Fibroblast of villous mesenchyme (primary cell): ENCODE measurements at places on chromosomes 1 and 21.

DNA sequence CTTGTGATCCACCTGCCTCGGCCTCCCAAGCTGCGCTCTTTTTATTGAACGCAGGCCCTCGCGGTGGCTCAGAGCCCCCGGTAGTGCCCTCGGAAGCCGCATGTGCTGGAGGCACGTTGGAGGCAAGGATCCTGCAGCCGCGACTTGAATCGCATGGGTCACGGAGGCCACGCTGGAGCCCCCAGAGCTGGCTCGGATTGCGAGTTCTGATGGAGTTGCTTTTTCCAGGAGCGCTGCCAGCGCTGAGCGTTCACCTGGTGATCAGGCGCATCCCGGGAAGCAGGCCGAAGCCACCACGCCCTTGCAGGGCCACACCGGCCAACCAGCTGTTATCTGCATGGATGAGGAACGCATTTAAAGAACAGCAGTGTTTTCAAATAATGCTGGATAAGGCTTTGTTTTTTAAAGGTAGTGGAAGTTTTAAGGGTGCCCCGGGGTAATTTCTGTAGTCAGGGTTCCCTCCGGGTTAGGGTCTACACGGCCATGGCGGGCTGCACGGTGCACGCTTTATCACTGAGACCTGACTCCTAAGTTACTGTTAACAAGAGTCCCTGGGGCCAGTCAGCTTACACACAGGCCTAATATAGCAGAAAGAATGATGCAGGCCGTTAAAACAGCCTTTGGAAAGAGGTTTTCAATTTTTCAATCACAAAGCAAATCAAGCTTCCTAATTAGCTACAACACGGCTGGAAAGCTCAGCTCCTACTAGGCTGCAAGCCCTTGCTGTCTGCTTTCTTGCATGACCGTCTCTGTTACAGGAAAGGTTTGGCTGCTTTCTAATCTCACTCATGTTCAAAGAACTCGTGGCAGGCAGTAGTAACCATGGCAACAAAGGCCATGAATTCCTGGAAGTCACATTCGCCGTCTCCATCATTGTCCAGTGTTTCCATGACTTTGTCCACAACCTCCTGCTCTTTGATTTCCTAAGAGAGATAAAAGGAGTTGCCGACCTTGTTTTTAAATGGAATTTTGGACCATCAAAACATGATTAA lies 6.0 kb downstream of the S100B start:
- DNase-seq, result peak; percentile 81

DNA sequence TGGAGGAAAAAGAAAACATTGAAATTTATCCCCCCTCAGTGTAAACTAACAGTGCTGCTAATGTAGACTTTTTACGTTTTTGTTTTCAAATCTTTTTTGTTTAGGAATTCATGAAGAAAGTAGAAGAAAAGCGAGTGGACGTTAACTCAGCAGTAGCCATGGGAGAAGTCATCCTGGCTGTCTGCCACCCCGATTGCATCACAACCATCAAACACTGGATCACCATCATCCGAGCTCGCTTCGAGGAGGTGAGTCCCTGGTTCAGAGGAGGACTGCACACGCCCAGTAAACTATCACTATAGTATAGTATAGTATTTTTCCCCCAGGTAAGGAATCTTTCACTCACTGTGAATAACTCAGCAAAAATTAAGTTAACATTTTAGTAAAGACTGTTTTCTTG lies 37.8 kb upstream of the BMP8A start:
- DNase-seq, result peak; percentile 85

DNA sequence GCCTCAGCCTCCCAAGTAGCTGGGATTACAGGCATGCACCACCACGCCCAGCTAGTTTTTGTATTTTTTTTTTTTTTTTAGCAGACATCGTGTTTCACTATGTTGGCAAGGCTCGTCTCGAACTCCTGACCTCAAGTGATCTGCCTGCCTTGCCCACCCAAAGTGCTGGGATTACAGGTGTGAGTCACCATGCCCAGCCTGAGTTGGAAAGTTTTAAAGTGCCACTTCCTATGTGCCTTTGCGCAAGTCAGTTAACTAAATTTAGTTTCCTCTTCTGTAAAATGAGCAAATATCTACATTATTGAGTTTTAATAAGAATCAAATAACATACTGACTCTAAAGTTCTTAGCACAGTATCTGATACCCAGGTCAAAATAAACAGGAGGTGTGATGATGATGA lies 12.4 kb downstream of the SLC19A2 start:
- no peak for DNase-seq

- peak; percentile 67 for DNase-seq
These were observed 57.5 kb downstream of the KIAA0319L start for GRCh38 chr1:35499652-35500176.

DNA sequence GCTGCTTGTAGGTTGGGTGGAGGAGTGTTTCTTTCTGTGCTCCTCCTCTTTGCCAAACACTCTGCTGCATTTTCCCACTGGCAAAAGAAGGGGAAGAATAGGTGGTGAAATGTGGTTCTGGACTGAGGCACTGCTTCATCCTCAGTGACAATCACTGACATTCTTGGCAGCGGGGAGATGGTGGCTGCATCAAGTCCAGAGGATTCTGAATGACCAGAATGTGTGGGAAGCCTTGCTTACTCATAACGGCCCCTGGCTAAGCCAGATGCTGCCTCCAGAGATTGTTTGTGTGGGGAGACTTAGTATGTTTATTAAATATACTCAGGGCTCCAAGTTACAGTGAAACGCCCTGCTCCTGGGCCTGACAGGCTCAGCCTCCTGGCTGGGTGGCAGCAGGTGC lies 160.3 kb downstream of the CACNA1E start:
- no peak for DNase-seq

DNA sequence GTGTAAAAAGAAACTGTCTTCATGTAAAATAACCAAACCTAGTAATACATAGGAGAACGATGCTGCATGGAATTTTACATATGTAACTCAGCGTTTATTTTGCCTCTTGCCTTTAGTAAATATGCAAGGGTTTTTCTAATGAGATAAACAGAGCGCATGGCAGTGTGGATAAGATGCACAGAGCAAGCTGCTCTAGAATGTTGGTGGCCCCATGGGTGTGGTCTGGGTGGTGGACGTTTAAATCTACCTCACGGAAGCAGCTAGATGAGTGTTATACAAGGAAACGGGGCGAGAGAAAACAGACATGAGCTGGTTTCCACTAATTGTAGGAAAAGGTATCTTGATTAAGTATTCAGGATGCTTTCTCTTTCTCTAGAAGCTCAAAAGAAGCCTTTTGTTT lies 205.9 kb downstream of the DSCAM start:
- DNase-seq, result no peak

- no peak for DNase-seq
These were observed 51.1 kb downstream of the KCNH1 start for GRCh38 chr1:211082824-211083223.

DNA sequence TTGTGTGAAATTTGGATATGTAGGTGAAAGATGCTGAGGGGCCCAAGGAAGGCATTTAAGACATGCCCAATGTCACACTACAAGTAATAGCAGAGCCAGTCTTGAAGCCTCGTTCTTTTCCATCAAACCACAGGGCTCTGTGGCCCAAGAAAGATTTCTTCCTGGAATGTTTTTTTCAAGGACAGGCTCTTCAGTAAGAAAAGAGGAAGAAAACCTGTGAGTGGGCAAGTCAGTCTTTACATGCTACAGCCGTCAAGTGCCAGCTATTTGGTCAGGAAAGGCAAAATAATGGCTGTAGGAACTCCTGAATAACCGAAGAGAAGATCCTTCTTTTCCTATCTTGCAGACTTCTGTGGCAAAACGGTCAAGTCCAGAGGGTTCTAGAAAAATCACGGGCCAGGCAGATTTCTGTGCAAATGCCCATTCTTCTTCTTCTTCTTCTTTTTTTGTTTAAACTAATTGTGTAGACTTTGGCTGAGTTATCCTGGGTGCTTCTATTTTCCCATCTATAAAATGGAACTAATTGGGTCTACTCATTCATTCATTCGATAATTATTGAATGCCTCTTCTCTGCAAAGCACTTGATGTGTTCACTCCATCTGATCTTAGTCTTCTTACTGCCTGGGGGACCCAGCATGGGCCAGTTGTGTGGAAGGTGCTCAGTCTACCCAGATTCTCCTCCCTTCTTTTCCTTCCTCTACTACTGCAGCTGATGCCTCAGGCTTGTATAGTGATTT lies 1.9 kb upstream of the ID3 start:
- no peak for DNase-seq

GRCh38 chr1:66433611-66434010 lies 100.3 kb upstream of the SGIP1 start:
- DNase-seq, result no peak

GRCh38 chr1:243397613-243398321 lies 141.9 kb downstream of the SDCCAG8 start:
- DNase-seq, result peak; percentile 19

- DNase-seq, result peak; percentile 26
These were observed 487.6 kb upstream of the CAMK1G start for GRCh38 chr1:209095627-209096595.

DNA sequence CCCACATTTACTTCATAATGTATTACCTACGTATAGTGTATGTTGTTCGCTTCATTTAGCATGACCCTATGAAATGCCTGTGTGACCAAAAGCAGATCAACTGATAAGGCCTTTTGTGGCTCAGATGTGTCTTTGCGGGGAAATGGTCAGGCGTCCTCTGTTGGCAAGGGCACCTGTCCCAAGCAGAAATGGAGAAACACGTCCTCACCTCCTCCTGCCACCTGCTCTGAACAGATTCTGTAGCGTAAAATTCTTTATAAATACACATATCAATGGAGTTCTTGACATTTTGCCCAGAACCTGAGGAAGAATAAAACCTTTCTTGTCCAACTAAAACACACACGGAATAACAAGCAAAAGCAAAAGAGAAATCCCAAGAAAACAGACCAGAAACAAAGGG lies 417.9 kb downstream of the KIF26B start:
- no peak for DNase-seq

DNA sequence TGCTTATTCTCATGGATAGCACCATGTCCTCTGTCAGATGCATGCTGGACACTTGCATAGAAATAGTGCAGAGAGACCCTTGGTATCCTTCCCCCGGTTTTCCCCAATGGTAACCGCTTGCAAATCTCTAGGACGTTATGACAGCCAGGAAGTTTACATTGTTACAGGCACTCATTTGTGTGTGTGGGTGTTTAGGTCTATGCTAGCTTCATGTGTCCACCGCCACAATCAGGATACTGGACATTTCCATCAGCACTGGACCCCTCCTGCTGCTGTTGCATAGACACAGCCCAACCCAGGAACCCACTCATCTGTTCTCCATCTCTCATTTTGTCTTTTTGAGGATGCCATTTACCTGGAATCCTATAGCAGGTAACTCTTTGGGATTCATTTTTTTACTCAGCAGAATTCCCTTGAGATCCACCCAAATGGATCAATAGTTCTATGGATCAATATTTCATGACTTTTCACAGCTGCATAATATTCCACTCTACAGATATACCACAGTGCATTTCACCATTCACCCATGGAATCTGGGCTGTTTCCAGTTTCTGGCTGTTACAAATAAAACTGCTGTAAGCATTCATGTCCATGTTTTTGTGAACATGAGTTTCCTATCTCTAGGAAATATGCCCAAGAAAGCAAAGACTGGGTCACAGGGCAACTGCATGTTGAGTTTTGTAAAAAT lies 6.6 kb upstream of the WNT9A start:
- DNase-seq, result no peak

DNA sequence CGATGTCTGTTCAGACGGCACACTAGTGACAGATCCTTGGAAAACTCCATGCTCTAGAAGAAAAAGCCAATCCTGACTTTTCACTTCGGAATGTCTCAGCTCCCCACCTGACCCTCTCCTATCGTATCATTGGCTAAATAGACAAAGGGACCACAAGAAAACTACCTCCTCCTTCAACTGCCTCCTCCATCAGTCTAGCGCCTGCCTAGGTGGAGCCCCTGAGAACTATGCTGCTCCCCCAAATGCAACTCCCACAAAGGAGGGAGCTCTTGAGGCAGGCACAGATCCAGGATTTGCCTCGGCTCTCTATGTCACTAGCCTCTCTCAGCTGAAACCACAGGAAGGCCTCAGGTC lies 148.4 kb downstream of the TOMM20 start:
- DNase-seq, result no peak

- DNase-seq, result no peak
These were observed 70.1 kb upstream of the CASZ1 start for GRCh38 chr1:10866321-10867093.

GRCh38 chr1:216670118-216670883 lies 52.9 kb downstream of the ESRRG start:
- peak; percentile 26 for DNase-seq

DNA sequence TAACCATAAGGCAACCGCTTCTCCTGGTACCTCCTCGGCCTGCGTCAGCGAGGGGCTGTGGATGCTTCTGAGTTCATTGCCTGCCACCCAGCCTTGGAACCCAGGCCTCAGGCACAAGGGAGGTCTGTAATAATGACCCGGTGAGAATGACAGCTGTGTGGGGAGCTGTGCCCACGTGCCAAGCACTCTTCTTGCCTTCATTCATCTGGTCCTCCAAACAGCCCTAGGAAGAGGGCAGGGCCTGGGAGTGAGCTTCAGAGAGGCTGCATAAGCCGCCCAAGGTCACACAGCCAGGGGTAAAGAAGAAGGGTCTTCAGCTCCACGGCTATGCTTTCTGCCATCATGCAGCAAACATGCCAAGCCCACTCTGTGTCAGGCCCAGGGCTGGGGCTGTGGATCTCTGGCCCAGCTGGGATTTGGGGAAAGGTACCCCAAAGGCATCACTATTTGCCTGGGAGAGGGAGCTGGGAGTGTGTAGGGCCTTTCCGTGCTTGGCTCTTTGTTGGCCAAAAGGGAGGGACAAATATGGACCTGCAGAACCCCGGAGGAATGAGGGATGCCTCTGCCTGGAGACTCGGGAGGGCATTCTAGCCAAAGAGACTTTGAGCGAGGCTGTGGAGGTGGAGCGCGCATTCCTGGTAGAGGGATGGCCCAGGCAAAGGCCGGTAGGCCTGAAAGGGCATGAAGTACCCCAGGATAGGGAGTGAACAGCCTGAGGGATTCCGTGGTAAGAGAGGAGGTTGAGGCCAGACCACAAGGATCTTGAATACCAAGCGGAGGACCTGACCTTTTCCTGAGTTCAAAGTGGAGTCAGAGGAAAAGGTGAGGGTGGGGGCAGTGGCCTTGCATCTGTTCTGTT lies 10.1 kb upstream of the EDN2 start:
- DNase-seq, result no peak

GRCh38 chr1:199472018-199472417 lies 555.5 kb upstream of the NR5A2 start:
- DNase-seq, result no peak

GRCh38 chr21:28099001-28099705 lies 893.5 kb downstream of the LTN1 start:
- peak; percentile 33 for DNase-seq

GRCh38 chr1:53410100-53410541 lies 49.1 kb upstream of the DMRTB1 start:
- no peak for DNase-seq

- DNase-seq, result no peak
These were observed 56.5 kb downstream of the TMCO4 start for GRCh38 chr1:19743180-19743579.

GRCh38 chr1:203287109-203287893 lies 18.0 kb upstream of the BTG2 start:
- peak; percentile 29 for DNase-seq

DNA sequence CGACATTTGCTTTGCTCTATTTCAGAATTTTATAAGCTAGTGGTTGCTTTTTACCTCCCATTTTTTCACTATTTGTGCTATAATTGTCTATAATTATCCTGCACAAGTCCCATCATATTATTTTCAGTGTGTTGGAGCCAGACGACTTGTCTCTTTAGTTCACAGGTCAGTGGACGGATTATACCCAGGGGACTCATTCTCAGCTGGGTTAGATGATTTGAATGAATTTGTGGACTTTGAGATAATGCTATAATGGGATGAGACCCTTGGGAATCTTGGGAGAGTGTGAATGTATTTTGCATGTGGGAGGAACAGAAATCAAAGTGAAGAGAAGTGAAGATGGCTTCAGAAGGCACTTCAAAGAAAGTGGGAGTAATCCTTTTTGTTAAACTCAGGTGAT lies 31.5 kb upstream of the KCNK1 start:
- DNase-seq, result no peak
